Large intestine (tissue), 12 donors: ENCODE measurements at places on chromosomes 5 and 9. TPM values are rescaled to one million over a fixed set of nuclear protein-coding genes. Genes with fewer than 3 reads are reported as not detected.

CCDC171 gene
- polyA plus RNA-seq = 3.7 TPM

CER1 gene
- 0.06 TPM for polyA plus RNA-seq

DNA sequence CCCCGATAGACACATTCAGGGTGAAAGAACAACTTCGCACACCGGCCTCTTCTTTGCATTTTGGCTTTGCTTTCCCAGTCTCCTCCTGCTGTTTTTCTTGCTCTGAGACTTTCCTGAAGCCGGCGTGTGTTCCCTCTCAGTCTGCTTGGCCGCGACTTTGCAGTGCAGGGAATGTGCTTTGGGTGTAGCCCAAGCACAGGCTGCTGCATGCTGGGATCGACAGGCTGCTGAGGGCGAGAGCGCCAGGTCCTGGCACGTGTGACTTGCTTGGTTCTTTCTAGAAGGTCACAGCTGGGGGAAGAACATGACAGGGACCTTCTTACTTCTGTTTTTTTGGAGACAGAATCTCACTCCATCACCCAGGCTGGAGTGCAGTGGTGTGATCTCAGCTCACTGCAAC lies 40.6 kb downstream of the TENT4A start:
- DNase-seq = no peak

GRCh38 chr5:80150731-80151130 lies 105.1 kb downstream of the SERINC5 start:
- no peak for DNase-seq

DNA sequence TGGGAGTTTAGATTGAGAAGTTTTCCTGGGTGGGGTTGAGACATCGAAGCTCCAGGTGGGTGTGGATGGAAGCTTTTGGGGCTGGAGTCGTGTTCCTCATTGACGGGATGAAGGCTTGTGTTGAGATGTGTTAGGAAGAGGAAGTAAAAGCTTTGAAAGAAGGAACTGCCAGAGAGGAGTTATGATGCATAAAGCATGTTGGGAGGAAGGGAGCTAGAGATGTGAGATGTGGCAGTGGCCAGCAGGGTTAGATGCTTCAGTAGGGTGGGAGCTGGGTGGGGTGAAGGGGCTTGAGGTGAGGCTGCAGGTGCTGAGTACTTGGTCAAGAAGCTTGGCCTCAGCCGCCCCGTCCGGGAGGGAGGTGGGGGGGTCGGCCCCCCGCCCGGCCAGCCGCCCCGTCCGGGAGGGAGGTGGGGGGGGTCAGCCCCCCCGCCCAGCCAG lies 56.7 kb downstream of the HSPA4 start:
- DNase-seq = no peak

GRCh38 chr5:116454417-116454927 lies 120.2 kb downstream of the SEMA6A start:
- no peak for DNase-seq

GRCh38 chr9:1879501-1879900 lies 135.6 kb upstream of the SMARCA2 start:
- DNase-seq = no peak
